ENCODE measurements at places on chromosomes 13 and 19.

- no peak for DNase-seq
Measured at GRCh38 chr19:4673216-4673615, 3.1 kb upstream of the MYDGF start.

DNA sequence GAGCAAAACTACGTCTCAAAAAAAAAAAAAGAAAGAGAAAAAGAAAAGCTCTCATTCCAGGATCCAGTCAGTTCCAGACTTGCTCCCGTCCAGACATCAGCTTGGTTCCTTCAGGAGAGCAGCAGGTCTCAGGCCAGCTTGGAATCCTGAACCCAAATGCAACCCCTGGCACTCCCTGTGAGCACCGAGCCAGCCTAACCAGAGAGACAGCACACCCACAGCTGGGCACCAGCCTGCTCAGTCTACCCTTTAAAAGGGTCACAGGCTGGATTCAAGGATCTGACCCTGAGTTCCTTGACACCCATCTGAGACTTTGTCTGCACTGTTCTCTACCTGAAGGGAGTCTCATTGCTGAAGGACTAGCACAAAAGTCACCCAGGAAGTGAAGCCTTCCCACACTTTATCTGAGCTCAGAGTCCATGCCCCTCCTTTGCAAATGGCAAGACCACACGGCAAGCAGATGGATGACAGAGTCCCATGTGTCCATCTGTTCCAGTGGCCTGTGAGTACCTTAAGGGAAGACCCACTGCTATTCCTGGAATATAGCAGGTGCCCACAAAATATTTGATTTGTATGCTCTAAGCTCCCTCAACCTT lies 1.4 kb downstream of the PEPD start:
- no peak for DNase-seq

- peak; percentile 77 for DNase-seq
Measured at GRCh38 chr13:110233181-110233950, 73.6 kb downstream of the COL4A1 start.

DNA sequence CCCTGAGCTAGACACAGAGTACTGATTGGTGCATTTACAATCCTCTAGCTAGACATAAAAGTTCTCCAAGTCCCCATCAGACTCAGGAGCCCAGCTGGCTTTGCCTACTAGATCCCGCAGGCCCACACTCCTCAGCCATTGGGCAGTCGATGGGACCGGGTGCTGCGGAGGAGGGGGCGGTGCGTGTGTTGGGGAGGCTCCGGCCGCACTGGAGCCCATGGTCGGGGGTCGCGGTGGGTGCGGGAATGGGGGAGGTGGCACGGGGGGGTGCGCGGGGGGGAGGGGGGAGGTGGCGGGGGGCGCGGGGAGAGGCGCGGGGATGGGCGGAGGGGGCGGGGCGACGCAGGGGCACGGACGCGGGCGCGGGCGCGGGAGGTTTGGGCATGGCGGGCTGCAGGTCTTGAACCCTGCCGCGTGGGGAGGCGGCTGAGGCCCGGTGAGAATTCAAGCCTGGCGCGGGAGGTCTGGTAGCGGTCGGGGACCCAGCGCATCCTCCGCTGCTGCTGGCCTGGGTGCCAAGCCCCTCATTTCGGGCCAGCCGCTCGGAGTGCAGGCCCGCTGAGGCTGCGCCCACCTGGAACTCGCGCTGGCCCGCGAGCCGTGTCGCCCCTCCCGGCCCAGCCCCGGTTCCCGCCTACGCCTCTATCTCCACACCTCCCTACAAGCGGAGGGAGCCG lies 674.1 kb downstream of the SLITRK5 start:
- no peak for DNase-seq

DNA sequence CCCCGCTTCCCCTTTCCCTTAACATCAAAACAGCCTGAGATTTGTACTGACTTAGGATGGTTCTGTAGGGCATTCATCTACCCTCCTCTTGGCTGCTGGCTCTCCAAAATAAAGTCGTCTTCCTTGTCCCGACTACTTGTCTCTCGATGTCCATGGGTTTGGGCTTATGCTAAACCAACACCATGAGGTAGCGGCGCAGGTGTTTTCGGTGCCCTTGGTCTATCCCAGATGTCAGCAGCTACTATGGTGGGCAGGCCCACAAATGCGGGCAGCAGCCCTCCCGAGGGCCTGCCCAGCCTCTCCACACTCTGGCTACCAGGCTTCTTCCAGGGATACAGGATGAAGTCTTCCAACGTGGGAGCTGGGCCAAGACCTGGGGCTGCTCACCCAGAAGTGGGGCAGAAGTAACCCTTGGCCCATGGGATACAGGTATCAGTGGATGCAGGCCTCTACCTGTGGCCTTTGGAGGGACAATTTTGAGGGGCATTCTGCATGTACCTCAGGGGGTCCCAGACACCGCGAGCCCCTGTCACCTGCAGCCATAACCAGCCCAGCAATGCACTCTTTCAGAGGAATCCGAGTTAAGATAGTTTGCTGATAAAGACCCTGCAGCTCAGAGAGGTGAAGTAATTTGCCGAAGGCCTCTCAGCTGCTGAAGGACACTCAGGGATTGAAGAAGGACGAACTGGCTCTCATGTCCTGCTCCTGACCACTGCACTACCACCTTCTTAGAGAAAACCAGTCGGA lies 47.8 kb upstream of the VSTM2B start:
- no peak for DNase-seq
